ENCODE measurements at places on chromosomes 13 and 19.

- no peak for DNase-seq
Measured at GRCh38 chr19:4499318-4499717, 19.0 kb downstream of the PLIN4 start.

GRCh38 chr13:31761951-31762350 lies 22.6 kb downstream of the RXFP2 start:
- no peak for DNase-seq

DNA sequence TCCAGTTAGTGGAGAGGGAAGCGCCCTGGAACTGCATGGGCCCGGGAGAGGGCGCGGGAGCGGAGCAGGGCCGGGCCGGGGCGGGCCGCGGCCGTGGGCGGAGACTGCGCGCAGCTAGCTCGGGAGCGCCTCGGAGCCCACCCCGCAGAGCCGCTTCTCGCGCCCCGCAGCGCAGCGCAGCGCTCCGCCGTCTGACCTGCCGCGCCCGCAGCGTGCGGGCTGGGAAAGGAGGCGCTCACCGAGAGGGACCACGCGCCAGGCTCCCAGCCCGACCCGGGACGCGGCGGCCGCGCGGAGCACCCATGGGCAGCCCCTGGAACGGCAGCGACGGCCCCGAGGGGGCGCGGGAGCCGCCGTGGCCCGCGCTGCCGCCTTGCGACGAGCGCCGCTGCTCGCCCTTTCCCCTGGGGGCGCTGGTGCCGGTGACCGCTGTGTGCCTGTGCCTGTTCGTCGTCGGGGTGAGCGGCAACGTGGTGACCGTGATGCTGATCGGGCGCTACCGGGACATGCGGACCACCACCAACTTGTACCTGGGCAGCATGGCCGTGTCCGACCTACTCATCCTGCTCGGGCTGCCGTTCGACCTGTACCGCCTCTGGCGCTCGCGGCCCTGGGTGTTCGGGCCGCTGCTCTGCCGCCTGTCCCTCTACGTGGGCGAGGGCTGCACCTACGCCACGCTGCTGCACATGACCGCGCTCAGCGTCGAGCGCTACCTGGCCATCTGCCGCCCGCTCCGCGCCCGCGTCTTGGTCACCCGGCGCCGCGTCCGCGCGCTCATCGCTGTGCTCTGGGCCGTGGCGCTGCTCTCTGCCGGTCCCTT lies at the start of gene MLNR:
TSS of gene MLNR (plus strand) at position 303 of the 820 bp plus-strand sequence. CDS start at position 303, 0 bp downstream.
- DNase-seq, result no peak

GRCh38 chr19:32677657-32678056 lies 2.0 kb downstream of the RGS9BP start:
- DNase-seq, result no peak

DNA sequence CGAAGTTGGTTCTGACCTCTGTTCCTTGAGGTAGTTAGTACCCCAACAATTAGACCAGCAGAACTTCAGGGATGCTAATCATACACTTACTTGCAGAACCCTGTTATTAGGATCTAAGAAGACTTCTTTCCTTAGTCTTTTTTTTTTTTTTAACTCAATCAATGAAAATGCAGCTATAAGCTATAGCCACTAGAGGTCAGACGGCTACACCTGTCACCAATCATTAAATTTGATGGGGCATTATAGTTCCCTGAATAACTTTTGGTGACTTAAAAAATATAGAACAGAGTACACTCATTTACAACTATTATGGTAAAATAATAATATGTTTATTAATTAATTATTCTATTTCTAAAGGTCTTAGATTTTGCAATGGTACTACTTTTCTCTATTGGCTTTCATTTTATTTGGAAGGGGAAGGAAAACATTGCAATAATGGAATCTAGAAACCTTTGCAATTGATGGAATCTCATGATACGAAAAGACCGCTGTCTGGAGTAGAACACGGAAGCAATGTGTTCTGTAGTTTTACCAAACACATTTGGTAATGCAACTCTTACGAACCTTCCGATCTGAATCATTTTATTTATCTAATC lies 483.2 kb downstream of the DIAPH3 start:
- DNase-seq, result peak; percentile 1

GRCh38 chr13:56923626-56924140 lies 217.0 kb upstream of the PRR20A start:
- no peak for DNase-seq

- DNase-seq, result no peak
Measured at GRCh38 chr13:106490569-106491321, 44.7 kb downstream of the EFNB2 start.

GRCh38 chr19:19271828-19272599 lies 1.1 kb downstream of the TM6SF2 start:
- DNase-seq, result no peak

DNA sequence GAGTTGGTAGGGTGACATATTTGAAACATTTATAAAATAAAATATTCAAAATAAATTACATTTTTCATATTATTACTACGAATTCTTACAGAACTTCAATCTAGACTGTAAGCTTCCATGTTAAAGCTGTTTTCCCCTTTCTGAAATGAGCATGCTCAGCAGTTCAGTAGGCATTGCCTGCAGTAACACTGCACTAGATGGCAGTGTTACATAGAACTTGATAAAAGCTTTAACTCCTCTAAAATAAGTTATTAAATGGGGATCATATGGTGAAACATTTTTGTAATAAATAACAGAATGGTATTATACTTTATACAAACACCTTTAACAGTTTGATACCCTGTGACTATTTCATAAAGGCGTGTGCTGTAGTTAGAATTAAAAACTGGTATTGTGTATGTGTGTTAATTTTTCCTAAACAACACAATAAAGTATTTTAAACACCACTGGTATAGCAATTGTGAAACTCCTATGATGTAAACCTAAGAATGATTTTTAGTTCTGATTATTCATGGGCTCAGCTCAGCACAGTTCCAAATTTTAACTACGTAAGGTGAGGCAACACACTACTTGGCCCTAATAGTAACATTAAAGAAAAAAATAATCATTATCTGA lies 11.6 kb upstream of the GPR18 start:
- peak; percentile 17 for DNase-seq

DNA sequence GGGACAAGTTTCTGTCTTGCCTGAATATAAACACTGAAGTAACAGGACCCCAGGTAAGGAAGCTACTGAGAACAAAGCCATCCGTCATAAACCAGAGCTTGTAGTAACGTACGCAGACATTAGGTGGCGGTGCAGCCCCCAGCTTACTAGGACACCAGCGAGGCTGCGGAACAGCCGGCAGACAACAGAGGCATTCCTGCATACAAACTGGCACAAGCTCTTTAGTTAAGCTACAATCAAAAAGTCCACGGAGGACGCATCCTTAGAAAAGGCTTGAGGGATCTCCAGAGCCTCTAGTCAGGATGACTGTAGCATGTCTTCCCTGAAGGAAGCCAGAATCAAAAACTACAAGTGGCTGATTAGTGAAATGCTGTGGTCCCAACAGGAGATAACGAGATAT lies 26.2 kb downstream of the ZNF160 start:
- DNase-seq, result peak; percentile 48

- DNase-seq, result no peak
Measured at GRCh38 chr19:54439174-54439851, 9.7 kb upstream of the LENG8 start.

GRCh38 chr13:59099182-59099974 lies 1064.3 kb downstream of the DIAPH3 start:
- DNase-seq, result no peak

DNA sequence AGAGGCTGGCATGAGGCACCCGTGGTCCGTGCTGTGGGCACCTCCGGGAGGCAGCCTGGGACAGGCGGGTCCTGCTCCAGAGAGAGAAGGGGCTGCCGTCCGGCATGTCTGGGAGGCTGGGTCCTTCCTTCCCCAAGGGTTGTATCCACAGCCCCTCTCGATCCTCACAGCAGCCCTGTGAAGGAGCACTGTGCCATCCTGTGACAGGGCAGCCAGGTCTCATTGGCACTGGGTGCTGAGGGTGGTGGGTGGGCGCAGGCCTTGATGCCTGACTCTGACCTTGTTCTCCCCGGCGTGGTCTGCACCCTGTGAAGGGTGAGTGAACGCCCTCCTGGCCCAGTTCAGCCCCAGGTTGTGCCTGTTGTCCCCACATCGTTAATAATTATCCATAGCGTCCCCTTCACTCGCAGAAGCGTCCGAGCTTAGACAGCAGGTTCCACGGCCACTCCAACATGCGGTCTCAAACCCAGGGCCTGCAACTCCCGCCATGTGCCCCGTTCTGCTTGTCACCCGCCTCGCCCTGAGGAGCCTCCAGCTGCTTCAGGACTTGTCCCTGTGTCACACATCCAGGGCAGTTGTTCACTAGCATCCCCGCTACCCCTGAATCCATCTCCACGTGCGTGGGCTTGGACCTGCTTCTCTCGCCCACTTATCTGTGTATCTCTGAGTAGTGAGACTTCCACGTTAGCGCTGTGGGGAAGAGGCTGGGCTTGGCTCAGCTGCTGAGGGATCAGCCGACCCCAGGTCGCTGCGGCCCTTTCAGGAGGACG lies 10.6 kb downstream of the ATP11A start:
- no peak for DNase-seq

GRCh38 chr13:96992633-96993032 lies 1.6 kb downstream of the OXGR1 start:
- DNase-seq, result no peak

DNA sequence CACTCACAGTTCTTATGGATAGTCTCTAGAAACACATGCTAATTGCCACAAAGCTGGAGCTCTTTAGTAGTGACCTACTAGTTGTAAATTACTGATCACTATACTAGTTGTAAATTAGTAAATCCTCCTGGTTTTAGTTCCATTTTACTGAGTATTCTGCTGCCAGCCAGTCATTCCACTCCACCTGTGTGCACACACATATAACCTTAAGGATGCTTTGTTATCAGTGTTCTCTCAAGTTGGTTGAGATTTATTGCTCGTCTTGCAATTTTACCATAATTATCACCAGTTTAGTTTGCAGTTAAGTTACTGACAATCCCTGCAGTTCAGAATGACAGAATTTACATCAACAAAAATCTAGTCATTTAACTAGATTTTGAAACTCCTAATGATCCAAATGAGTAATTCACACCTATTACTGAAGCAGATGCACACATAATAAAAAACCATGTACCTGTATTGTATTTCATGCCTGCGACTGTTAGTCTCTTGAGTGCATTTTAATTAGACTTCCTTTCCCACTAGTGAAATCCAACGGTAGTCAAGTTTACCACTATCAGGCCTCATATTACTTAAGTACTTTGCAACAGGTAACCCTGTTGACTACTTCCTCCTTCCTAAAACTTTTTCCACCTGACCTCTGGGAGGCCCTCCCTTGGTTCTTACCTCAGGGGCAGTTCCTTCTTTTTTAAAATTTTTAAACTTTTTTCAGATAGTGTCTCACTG lies 7.6 kb downstream of the TPT1 start:
- no peak for DNase-seq

- no peak for DNase-seq
Measured at GRCh38 chr13:59660582-59660981, 503.1 kb downstream of the DIAPH3 start.

DNA sequence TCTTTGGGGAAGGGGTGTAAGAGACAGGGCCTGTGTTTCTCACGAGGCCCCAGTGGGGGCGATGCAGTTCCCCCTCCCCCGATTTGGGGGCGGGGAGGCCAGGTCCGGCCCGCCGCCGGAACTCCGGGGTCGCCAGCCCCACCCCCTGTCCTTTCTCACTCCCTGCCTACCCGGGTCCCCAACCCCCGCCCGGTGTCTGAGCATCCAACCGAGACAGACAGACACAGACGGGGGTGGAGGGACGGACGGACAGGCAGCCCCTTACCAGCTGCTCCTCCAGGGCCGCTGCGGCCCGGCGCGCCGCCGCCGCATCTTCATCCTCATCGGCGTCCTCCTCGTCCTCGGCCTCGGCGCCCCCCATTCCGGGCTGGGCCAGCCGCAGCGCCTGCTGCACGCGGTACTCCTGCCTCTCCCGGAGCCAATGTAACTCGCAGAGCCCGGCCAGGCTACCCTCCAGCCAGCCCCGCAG lies 397 bp downstream of the DACT3 start:
- DNase-seq, result no peak

GRCh38 chr19:2507109-2507508 lies 31.2 kb downstream of the GADD45B start:
- no peak for DNase-seq

DNA sequence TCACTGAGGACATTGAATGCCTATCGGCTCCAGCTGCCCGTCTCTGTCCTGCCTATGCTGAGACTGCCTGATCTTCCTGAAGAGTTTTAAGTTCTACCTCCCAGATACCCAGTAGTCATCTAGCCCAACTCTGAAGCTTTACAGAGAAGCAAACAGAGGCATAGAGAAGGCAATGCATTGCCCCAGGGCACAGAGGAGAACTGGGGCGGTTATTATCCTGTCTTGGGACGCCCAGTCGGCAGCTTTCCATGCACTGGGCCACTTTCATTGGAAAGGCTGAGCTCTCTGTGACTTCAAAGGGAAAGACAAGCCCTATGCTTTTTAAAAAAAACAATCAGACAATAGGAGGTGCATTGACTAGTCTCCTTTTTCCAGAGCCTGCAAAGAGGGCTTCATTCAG lies 71.6 kb downstream of the HSPH1 start:
- DNase-seq, result no peak

- DNase-seq, result no peak
Measured at GRCh38 chr13:98821372-98822224, 69.1 kb upstream of the SLC15A1 start.

DNA sequence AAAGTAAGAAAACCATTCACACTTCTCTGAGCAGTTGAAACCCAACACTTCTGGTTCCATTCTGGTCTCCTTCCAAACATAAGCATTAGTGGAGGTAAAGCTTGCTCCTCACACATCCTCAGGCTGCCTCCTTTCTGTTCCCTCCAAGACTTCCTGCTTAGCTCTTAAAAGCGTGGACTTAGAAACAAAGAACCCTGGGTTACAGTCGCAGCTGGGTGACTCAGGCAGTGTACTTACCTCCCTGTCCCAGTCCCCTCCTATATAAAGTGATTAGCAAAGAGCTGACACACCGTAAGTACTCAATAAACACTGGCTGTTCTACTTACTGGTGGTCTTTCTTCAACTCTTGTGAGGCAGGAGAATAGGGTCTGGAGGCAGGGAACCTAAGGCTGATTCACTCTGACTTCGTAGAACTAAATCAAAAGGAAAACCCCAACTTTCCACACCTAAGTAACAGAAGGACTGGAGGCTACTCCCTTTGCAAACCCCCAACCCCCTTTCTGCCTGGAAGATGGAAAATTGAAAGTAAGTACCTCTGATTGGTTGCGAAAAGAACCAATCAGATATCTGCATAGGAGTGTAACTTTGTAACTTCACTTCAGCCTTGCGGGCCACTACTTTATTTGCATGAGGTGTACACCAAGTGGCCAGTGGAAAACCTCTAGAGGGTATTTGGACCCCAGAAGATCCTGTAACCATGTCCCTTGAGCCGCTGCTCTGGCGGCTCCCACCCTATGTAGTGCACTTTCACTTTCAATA lies 165.4 kb downstream of the SUCLA2 start:
- no peak for DNase-seq

GRCh38 chr19:42468273-42468796 lies 25.6 kb upstream of the CXCL17 start:
- peak; percentile 74 for DNase-seq
